ENCODE measurements at places on chromosomes 4 and X.

DNA sequence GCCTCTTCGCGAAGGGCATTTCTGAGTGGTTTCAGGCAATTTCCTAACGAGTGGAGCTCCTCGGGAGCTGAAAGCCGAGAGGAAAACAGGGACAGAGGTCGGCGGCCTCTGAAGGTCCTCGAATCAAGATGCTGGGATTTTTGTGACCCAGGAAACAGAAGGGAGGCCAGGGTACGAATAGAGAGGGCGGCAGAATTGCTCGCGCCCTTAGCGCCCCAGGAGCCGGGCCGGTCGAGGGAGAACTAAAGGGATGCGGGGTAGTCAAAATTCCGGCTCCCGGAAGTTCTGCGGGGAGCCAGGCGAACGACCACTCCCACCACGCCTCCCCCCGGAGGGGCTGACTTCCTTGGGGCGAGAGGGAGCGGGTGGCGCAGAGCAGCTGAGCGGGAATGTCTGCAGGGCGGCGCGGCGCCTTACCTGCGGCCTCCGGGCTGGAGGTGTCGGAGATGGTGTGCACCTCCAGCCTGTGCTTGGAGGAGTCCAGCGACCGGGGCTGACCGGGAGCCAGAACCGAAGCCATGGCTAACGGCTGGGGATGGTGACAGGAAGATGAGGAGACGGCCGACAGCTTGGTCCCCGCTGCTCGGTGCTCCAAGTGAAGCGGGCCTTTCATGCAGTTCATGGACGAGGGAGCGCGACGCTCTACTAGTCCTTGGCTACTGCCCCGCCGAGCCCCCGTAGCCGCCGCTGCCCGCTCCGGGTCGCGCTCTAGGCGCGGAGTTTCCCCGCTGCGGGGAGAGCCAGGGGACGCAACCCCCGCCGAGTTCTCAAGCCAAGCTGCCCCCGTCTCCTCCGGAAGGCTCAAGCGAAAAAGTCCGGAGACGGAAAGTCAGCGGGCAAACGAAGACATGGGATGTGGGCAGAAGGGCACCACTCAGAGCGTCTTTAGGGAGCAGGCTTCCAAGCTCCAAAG lies 782 bp downstream of the PITX2 start:
- no peak for DNase-seq

DNA sequence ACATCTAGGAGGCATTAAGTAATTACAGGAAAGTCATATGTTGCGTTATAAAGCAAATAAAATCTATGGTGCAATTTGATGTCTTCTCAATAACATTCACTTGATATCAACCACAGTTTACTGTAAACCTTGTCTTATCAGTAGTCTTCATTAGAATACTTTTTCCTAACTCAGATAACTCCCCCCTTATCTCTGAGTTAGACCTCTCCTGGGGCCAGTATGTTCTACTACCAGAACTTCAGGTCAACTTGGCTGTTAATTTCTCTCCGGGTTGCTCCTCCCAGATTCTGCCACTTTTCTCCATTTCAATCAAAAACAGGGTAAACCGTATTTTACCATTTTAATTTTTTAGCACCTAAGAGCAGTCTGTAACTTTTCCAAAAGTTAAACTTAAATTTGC lies 50.0 kb downstream of the KDR start:
- no peak for DNase-seq

DNA sequence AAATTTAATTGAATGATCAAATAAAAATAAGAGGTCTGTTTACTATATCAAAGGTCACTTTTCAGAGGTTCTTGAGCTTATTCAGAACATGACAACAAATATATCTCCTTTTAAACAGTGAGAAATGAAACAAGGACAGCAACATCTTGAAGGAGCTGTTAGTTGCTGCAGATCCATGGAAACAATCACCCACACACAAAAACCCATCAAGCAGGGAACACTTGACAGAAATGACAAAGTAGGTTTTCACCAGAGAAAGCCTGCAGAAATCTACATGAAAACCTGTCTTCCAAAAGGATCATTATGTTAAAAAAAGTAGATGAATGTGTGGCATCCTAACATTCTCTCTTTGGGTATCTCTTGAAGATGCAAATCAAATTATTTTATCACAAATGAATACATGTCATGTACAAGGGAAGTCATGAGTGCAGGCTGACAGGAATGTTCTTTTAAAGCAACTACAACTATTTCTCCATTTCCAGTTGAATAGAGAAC lies 203.0 kb downstream of the GRIA2 start:
- no peak for DNase-seq

- no peak for DNase-seq
Observed at GRCh38 chrX:30635630-30636029, 17.6 kb upstream of the GK start.

DNA sequence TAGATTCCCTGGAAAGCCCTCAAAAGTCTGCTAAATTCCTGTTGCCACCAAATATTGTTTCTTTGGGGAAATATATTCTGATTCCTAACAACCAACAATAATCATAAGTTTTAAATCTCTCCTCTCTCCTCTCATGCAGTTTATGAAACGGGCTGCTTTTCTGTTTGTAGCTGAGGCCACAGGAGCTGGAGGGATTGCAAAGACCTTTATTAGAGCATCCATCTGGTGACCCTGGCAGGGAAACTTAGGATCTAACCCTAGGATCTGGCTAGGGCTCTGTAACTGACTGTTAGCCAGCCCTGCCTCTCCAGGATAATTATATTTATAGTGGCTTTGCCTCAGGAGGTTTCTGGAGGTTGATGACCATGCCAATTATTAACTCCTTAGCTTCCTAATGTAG lies 56.9 kb downstream of the SMAD1 start:
- no peak for DNase-seq

DNA sequence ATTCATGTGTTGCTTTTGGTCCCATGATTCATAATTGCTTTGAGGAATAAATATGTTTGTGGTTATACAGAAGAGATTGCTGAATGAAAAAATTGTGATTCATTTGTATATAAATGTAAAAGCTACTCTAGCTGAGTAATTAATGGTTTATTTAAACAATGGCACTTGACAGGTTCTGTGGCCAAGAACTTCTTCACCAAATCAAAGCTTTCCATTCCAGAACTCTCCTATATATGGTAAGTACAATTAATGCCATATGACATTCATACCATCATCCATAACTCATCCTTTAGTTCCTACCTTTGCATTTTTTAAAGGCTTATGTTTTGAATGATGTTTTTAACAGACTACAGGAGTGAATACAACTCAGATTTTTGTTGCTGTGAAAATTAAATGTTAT lies 105.8 kb downstream of the REPS2 start:
- no peak for DNase-seq

GRCh38 chr4:17414392-17414791 lies 97.5 kb downstream of the QDPR start:
- no peak for DNase-seq

- DNase-seq, result no peak
Observed at GRCh38 chr4:182090186-182090585, 153.0 kb upstream of the TENM3 start.

Measured in DMS153 (cell line).